ENCODE measurements at places on chromosomes 5 and 9. TPM values are rescaled to one million over a fixed set of nuclear protein-coding genes. Genes with fewer than 3 reads are reported as not detected.

- no peak for DNase-seq
- no peak overlapping the region for H3K27ac ChIP-seq
- H3K4me3 ChIP-seq = no peak overlapping the region
- H3K36me3 ChIP-seq = peaks cover 29% of the 10 kb centered on the region
Observed at GRCh38 chr9:87707805-87708506, 18.0 kb upstream of the CTSL start.

GRCh38 chr9:1331546-1332038 lies 281.4 kb downstream of the DMRT2 start:
- H3K4me3 ChIP-seq = no peak overlapping the region
- H3K27ac ChIP-seq = no peak overlapping the region
- H3K36me3 ChIP-seq = no peaks in the 10 kb centered on the region
- no peaks in the 10 kb centered on the region for H3K4me1 ChIP-seq

GRCh38 chr9:99134893-99135341 lies 30.0 kb downstream of the TGFBR1 start:
- H3K27ac ChIP-seq = no peak overlapping the region
- H3K36me3 ChIP-seq = peaks cover 4% of the 10 kb centered on the region
- no peak for DNase-seq
- no peaks in the 10 kb centered on the region for H3K27me3 ChIP-seq

GRCh38 chr5:13673511-13673910 lies 271.0 kb downstream of the DNAH5 start:
- no peak overlapping the region for H3K27ac ChIP-seq
- no peaks in the 10 kb centered on the region for H3K4me1 ChIP-seq
- no peaks in the 10 kb centered on the region for H3K27me3 ChIP-seq
- no peak for DNase-seq
- H3K36me3 ChIP-seq = no peaks in the 10 kb centered on the region

GRCh38 chr5:16134204-16134603 lies 45.4 kb downstream of the MARCHF11 start:
- H3K36me3 ChIP-seq = no peaks in the 10 kb centered on the region
- H3K27me3 ChIP-seq = no peaks in the 10 kb centered on the region
- no peak overlapping the region for H3K27ac ChIP-seq
- no peak overlapping the region for H3K4me3 ChIP-seq
- H3K4me1 ChIP-seq = no peaks in the 10 kb centered on the region

- no peak overlapping the region for H3K4me3 ChIP-seq
- no peaks in the 10 kb centered on the region for H3K4me1 ChIP-seq
- H3K27ac ChIP-seq = no peak overlapping the region
- H3K27me3 ChIP-seq = no peaks in the 10 kb centered on the region
Observed at GRCh38 chr5:11724940-11725339, 179.3 kb downstream of the CTNND2 start.

DNA sequence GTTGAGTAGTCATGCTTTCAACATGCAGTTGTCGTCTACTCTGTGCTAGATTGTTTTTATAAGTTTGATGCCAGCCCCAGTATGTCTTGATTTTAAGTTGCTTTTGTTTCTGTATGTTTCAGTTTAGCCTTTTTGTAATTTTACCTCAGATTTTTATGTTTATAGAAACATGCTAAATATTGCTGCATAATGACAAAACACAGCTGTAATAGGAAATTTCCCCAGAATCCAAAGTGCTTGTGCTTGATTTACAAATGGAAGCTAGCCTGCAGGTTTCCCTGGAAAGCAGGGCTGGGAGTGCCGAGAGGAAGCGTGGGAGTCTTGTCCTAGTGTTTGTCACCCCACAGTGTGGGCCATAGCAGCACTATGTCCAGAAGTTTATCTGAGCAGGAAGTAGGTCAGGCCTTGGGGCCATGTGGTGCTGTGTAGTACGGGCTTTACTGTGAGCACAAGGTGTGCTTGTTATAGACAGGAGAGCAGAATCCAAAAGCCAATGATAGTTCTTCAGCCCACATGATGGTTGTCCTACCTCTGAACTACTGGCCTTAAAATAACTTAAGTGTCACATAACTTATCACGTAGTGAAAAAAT lies 100.0 kb upstream of the NREP start:
- no peak overlapping the region for H3K4me3 ChIP-seq
- no peaks in the 10 kb centered on the region for H3K4me1 ChIP-seq
- H3K27ac ChIP-seq = no peak overlapping the region
- H3K36me3 ChIP-seq = no peaks in the 10 kb centered on the region
- H3K27me3 ChIP-seq = no peaks in the 10 kb centered on the region

DNA sequence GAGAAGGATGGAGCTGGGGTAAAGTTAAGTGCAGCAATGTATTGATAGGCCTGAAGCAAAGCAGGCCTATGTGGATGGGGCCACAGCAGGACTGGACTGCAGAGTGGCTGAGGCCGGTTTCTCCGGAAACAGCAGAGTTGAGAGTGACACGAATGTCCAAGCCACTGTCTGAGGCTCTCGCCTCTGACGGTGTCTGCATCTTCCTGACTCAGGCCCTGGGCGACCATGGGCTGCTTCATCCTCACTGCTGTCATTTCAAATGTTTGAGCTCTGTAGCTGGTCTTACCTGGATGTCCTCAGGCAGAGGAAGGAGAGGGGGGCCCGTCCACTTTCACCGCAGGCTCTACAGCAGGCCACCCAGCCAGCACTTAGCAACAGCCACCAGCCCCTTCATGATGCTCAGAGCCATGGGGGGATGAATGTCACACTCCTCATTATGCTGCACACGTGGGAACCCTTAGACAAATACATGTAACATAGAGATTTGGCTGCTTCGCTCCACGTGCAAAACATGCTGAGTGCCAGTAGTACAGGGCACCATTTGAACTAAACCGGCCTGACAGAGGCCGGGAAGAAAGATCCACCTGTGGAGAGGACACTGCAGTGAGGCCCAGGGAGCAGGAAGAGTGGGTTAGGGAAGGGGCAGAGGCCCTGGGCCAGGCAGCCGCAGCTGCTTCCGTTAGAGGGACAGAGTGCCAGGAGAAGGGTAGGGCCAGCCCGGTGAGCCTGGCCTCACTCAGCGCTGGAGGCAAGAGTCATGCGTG lies 31.7 kb upstream of the NXNL2 start:
- H3K36me3 ChIP-seq = no peaks in the 10 kb centered on the region
- no peak overlapping the region for H3K27ac ChIP-seq
- H3K4me1 ChIP-seq = peaks cover 16% of the 10 kb centered on the region
- no peak for DNase-seq

DNA sequence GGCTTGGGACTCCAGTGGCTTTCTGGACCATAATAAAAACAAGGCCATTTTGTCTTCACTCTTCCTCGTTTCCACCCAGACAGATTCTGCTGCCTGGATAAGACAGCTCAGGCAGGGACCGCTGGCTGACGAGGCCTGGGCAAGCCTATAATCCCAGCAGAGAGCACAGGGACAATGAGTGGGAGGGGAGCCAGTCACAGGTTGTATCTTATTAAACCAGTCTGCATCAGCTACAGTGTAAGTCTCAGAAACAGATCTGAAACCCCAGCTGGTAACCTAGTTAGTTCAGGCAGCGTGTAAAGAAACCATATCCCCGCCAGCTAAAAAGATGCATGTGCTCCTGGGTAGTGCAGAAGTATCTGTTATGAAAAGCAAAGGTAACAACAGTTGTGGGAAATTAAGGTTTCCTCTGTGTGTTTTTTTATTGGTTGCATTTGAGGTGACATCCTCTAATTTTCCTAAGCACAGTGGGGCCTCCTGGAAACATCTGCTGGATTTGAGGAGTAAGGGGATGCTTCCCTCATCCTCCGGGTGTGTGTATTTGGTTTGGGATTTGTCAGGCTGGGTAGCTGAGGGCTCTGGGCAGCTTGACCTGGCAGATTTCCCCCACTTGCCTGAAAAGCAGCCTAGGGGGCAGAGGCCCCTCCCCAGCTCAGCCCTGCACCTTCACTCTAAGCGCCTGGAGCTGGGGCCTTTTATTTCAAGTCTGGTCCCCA lies 15.2 kb upstream of the TAL2 start:
- H3K4me1 ChIP-seq = no peaks in the 10 kb centered on the region
- no peak for DNase-seq
- no peaks in the 10 kb centered on the region for H3K36me3 ChIP-seq
- H3K27ac ChIP-seq = no peak overlapping the region

DNA sequence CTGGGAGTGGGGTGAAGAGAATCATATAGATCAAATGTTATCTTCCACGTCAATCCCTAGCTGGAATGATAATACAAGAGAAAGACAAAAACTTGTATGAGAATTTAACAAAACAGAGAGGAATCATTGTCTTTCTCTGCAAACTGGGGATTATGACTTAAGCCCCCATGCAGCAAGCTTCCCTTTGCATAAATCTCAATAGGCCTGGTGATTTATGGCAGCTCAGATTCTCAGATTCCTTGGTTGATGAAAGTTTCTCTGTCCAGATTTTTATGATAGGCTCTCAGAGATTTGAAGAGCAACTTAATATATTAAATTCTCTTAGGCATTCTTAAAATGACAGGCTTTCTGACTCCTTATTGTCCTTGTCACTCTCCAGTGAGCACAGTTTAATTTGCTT lies 56.0 kb downstream of the RASGRF2 start:
- no peaks in the 10 kb centered on the region for H3K36me3 ChIP-seq
- H3K27ac ChIP-seq = no peak overlapping the region
- no peak for DNase-seq

- no peak overlapping the region for H3K27ac ChIP-seq
- H3K4me3 ChIP-seq = no peak overlapping the region
- H3K36me3 ChIP-seq = no peaks in the 10 kb centered on the region
Observed at GRCh38 chr5:13278148-13278547, 666.3 kb downstream of the DNAH5 start.

DNA sequence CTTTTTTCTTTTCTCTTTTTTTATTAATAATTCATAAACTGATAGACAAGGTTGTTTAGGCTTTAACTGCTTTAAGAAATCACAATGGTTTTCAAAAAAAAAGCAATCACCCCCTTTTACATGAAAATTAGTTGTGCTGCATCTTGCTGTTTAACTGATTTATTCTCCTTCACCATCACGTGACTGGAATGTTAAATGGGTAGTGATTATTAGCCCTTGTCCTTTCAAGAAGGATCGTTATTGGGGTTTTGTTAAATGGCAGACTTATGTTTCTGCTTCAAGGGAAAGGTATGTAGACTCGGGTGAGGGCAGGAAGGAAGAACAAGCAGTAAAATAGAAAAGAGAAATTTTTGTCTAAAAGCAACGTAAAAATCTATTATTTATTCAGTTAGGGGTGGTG lies 175.6 kb upstream of the TLE4 start:
- peaks cover 2% of the 10 kb centered on the region for H3K27me3 ChIP-seq
- H3K4me1 ChIP-seq = no peaks in the 10 kb centered on the region
- no peak overlapping the region for H3K4me3 ChIP-seq

DNA sequence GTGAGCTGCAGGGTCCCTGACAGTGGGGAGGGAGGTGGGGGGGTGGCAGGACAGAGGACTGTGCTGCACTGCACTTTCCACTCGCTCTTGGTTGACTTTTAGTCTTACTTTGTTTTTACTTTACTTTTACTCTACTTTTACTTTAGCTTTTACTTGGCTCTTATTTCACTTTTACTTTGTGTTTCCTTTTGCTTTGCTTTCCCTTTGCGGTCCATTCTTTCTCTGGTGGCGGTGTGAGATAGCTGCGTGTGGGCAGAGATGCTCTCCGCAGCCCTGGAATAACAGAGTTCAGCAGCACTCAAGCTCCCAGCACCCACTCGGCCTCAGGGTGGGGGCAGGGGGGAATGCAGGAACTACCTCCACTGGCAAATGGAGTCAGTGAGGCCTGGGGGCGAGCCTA lies 4.7 kb downstream of the AK8 start:
- no peak overlapping the region for H3K4me3 ChIP-seq
- H3K27me3 ChIP-seq = no peaks in the 10 kb centered on the region
- peaks cover 8% of the 10 kb centered on the region for H3K4me1 ChIP-seq
- H3K27ac ChIP-seq = no peak overlapping the region

DNA sequence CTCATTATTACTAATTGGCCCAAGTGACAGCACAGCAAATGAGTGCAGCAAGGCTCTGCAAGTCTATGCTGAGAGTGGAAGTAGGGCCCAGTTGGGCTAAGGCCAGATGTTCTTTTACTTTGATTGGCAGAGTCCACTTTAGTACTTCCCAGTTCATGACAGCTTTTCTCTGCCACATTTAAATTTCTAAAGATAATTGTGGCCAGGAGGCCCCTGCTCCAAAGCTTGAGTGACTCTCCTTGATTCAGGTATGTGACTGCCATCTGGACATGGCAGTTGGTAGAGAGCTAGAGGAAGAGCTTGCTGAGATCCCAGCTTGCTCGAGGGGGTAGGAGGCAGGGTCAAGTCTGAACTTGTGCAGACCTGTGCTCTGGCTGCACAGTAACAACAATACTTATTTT lies 154.1 kb downstream of the CARTPT start:
- H3K4me1 ChIP-seq = no peaks in the 10 kb centered on the region
- no peak overlapping the region for H3K27ac ChIP-seq
- H3K4me3 ChIP-seq = no peak overlapping the region
- H3K36me3 ChIP-seq = no peaks in the 10 kb centered on the region
- no peak for DNase-seq
- no peaks in the 10 kb centered on the region for H3K27me3 ChIP-seq

DNA sequence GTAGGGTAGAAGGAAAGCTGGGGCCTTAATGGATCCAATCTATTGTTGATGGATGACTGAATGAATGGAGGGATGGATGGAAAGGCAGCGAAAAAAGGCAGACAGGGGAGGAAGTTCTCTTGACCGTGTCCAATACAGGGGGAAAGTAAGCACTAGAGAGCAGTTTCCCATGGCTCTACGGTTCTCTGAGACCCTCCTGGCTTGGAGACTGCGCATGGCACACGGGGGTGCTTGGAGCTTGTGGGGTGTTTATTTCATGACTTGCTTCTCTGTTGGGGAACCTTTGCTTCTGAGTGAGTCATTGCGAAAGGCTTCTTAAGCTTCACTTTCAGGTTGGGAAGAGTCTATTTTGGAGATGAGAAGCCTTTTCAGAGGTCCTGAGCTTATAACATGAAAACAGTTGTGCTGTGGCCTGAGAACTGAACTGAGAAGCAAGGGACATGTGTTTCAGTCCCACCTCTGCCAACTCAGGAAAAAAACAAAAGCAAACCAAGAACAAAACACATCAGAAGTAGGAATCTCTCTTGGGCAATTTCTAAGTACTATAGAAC lies 12.8 kb upstream of the TEX48 start:
- no peak overlapping the region for H3K4me3 ChIP-seq
- DNase-seq = no peak
- no peak overlapping the region for H3K27ac ChIP-seq

DNA sequence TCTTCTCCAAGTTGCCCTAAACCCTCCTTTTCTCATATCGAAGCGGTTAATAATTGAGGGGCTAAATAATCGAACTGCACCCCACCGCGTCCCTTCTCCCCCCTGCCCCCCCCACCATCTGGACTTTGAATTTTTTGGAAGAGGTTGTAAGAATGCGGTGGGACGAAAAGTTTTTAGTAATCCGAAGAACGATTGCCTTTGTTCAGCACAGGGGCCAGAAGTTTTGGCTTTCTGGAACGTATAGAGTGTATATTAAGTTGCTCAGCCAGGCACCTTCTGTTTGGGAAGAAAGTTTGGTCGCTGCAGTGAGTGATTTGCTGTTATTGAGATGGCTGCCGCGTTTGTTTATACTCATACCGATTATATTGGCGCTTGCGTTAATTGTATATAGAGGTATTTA lies 518 bp downstream of the ERBIN start:
- H3K4me3 ChIP-seq = peak overlapping the region; percentile 90
- H3K4me1 ChIP-seq = peaks cover 3% of the 10 kb centered on the region
- no peaks in the 10 kb centered on the region for H3K36me3 ChIP-seq
- peak; percentile 47 for DNase-seq
- H3K27me3 ChIP-seq = no peaks in the 10 kb centered on the region

COL15A1 gene
- polyA plus RNA-seq = 21.4 TPM

USP20 gene
- 36.5 TPM for polyA plus RNA-seq

DAB2IP gene
- 58.9 TPM for polyA plus RNA-seq

CDC20B gene
- polyA plus RNA-seq = 0.17 TPM

CLTA gene
- polyA plus RNA-seq = 242 TPM
